ENCODE measurements at places on chromosomes 7 and 10.

DNA sequence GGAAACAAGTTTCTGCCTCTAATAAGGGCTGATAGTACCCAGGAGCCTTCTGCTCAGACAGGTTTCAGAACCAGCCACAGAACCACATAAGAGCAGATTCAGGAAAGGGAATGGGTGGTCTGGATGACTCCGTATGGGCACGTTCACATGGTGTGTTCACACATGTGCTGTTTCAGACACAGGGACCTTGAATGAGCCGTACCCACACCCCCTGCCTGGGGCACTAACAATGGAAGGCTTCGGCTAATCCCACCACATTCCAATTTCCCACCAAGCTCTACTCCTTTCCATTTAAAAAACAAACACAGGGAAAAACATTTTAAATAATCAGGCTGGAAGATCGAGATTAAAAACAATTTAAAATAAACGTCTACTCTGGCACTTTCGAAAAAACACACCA, 217.3 kb downstream of the GRID1 start:
- no peak for DNase-seq

DNA sequence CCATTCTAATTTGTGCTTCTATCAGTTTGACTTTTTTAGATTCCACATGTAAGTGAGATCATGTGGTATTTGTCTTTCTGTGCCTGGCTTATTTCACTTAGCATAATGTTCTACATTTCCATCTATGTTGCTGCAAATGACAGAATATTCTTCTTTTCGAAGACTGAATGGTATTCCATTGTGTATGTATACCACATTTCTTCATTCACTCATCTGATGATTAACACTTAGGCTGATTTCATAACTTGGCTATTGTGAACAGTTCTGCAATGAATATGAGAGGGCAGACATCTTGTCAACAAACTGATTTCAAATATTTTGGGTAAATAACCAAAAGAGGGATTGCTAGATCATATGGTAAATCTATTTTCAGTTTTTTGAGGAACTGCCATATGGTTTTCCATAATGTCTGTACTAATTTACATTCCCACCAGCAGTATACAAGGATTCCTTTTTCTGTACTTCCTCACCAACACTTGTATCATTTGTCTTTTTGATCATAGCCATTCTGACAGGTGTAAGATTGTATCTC, 52.9 kb downstream of the ZNF22 start:
- DNase-seq: no peak

DNA sequence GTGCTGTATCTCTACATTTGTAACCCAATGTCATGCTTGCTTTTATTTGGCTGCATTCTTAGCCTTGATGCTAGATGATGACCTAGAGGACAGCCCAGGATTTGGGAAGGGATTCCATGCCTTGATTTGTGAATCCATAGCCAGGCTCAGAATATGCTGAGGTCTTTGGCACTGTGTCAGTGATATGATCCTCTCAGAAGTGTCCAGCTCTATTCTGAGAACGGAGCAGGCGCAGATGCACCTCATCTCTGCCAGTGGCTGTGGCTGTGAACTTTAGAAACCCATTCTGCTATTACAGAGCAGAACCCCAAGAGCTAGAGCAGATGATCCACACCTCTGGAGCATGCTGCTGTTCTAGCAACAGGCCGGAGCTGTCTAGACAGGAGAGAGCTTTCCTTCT, 212.8 kb downstream of the TRIL start:
- no peak for DNase-seq

DNA sequence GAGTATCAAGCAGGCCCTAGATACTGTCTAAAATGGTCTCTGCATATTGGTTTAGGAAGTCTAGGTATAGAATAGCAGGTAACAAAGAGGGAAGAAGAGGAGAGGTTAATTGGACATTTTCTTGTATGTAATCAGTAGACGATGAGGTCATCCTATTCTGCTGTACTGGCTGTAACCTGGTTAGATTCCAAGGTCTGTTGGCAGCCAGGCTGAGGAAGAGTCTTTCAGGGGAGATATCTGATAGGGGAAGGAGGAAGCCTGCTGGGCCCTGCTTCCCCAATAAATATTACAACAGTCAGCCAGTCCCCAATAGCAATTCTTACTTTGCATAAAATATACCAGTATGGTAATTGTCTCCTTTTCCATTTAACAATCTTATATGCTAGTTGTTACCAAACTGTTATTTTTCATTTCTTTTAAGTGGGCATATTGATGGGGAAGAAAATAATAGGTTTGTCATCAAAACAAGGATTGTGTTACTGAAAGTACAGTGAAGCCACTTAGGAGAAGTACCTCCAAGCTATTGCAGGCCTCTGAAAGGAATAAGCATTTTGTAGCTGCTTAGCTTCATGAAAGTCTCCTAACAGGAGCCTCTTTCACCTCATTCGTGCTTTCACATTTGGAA, 186.4 kb downstream of the LRRC4 start:
- DNase-seq: no peak

- no peak for DNase-seq
These were observed 296.1 kb upstream of the NEBL start for GRCh38 chr10:21193196-21193595.

GRCh38 chr10:77637532-77638320, at the start of gene KCNMA1:
TSS of gene KCNMA1 (minus strand) at chr10:77637808.
- DNase-seq: peak; percentile 76

DNA sequence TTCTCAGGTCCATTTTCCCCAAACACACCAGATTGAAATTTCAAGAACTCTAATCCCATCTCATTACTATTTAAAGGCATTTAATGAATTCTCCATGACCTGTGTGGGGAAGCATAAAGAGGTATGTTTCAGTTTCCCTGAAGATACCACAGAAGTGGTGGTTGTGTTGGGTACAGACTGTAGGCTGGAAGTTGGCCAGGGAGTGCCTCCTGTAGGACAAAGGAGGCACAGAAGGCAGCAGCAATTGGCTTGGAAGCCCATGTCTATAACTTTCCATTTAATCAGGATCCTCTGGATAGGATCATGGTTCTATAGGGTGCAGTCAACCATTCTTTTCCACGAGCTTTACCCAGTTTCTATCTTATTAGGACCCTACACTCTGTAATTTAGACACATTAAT, 8.6 kb upstream of the BET1 start:
- no peak for DNase-seq

- DNase-seq: no peak
These were observed 1.2 kb downstream of the FERD3L start for GRCh38 chr7:19143881-19144574.

DNA sequence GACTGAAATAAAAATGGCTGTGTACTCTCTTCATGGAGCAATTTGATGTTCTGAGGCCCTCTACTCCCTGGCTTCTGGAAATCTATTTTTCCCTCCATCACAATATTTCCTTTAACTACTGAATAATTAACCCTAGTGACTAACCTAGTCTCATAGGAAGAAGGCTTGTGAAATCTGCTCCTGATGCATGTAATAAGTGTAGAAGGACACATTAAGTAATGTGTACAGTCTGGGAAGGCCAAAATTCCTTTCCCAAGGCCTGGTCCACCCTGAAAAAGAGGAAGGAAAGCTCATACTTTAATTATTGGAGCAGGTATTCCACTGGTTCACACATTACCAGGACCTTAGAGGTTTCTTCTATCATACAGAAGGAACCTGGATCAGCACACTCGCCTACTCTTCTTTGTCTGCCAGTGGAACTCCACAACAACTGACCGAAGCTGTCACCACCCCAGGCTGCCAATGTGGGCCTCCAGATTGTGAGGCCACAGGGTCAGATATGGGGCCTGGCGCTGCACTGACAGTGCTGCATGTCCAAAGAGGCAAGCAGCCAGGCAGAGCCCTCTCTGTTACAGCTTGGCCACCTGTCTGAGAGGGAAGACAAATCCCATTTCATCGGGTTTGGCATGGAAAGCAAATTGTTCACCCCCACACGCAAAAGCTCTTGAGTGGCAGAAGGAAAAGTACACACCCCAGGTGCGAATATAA, 54.4 kb upstream of the FAM133B start:
- no peak for DNase-seq

- no peak for DNase-seq
These were observed 275.1 kb upstream of the FZD1 start for GRCh38 chr7:90988996-90989765.

DNA sequence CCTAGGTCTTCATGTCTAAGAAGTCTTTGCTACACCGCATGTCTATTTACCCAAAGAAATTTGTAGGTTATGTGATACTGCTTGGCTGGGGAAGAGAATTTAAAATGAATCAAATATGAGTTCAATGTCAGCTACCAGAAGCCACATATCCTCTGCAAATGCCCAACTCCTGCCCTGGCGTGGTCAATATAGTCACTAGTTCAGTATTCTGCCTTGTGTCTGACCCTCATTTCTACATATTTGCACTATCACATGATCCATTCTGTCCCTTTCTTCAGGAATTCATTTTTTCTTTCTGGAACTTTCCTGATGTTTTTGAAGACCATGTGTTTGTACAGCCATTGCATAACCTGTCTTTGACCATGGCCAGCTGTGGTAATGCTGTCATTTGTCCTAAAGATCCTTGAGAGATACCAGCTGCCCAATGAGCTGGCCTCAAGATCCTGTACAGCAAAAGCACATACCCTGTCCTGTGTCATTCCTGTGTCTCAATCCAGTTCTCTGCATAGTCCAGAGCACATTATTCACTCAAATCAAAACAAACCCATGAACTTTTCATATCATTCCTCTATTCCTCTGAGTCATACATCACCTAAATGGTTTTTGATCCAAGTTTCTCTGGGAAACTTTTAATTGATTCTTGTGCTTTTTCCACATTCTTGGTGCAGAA, 524.5 kb downstream of the PARD3 start:
- no peak for DNase-seq

DNA sequence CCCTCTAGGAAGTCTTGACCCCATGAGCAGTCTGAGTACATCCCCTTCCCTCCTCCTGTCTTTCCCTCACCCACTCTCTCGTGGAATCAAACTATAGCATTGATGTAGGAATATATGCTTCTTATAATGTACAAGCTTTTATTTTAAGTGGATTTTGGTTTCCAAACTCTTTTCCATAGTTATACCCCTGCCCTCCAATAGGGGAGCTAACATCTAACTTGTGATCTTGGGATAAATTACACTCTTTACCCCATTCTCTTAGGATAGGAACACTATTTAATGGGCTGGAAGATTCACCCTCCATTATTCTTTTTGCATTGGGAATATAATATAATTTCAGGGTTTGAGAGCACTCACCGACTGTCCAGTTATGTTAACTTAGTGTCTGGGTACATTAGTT, 465.9 kb downstream of the GATA3 start:
- no peak for DNase-seq

- DNase-seq: no peak
These were observed 68.2 kb downstream of the TFEC start for GRCh38 chr7:115962340-115962739.

GRCh38 chr10:88989423-88989822, 1.2 kb upstream of the FAS start:
- no peak for DNase-seq

DNA sequence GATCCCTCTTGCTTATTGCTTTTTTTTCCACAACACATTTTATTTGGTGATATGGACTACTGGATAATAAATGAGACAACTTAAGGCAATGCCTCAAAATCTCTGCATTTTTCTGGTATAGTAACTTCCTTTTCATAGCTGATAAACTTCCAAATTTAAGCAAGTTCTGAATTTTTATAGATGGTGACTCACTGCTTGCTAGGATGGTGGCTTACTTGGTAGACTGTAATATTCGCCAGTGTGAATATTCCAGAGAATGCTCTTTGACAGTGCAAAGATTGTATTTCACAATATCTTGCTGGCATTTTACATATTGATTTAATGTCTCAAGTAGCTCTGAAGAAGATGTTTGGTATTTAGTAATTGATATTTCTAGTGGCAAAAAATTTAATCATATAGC, 472.4 kb downstream of the TFEC start:
- DNase-seq: no peak

GRCh38 chr10:107072786-107073185, 91.7 kb downstream of the SORCS1 start:
- no peak for DNase-seq

DNA sequence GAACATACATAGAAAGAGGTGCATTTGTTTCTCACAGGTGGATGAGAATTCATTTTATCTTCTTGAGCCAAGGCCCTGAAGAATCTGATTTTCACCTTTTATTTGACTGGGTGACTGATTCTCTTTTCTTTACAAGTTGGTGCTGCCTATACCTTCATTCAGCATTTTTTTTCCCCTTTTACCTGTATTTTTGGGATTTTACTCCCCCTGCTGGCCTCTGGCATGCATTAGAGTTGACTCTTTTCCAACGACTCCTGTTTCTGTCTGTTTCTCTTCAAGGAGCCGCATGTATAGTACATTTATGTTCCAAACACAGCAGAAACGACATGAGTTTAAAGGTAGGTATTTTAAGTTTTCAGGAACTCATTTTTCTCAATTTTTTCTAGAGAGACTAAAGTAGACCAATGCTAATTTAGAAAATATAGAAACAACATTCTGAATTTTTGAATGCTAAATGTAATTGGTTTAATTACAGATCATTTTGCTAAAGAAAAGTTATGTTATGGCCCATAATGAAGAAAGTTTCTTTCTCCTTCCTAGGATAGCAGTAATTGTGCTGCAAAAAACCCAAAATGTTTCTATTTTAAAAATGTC, 149.8 kb upstream of the HDAC9 start:
- DNase-seq: no peak

DNA sequence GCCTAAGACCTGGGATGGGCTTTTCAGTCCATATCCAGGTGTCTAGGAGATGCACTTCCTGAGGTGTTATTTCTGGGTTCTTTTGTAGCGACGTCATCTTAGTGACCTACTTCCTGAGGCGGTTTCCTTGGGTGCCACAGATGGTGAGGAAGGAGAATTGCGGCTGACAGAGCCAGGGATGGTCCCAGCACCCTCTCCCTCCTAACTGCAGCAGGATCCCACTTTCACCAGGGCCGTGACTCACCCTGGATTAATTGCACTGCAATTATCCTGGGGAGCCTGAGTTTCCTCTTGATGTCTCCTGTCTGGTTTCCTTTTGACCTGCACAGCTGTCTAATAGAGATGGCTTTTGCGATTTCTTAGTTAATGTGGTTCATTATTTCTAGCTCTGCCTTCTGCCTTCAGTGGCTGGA, 271.7 kb downstream of the TCF7L2 start:
- DNase-seq: peak; percentile 26

DNA sequence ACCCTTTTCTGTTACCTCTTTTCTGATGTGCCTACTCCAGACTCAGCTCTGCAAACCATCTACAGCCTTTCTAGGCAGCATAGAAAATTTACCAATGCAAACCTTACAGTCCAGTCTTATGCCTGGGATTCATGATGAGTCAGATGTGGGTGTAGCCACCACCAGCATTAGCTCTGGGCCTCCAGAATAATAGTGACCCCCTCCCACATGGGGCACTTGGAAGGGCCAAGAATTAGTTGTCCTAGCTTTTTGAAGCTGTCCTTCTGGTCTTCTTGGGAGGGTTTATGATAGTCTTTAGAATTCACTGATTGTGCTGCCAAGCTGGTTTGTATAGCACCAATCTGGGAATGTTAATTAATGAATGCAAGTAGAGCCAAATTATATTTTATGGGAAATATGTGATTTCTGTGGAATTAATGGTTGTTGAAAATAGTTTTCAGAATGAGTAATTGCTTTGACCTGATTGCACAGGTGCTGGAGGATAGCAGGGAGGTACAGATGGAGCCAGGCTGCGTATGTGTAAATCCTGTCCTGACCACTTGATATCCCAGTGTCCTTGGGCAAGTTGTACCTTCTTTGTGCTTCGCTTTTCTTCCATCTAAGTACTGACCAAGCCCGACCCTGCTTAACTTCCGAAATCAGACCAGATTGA, 94.8 kb downstream of the CPED1 start:
- no peak for DNase-seq

All from H54 (cell line).